ENCODE measurements at places on chromosomes 11 and 22.

DNA sequence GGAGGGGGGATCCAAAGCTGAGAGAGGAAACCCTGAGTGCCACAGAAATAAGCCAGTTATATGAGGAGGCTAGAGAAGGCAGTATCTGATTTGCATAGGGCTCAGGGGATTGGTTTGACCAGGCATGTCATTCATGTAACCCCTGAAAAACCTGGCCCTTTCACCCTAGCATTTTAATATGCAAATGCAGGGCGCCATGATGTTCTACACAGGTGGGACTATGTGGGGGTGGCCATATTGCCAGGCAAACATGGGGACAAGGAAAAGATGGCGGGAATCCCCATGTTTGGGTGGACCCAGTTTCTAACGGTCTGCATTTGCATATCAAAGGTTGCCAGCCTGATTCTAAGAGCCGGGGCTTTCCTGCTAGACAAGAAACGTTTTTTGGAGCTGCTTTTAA is 27.2 kb downstream of the CSF2RB start:
- DNase-seq = no peak

DNA sequence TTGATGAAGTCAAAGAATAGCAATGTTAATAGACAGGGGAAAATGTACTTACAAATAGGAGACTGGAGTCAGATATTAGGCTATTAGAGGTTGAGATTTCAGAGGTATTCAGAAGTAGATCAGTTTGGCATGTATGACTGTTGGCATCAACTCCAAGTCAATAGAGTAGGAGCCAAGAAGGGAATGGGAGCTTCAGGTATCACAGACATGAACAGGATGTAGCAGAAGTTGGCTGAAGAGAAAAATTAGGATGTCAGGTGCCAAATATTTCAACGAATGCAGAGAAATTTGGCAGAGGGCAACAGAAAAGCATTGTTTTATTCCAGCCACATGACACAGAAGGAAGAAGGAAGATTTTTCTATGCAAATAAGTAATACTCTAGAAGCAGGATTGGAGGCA is 69.7 kb downstream of the GLYATL1 start:
- no peak for DNase-seq

GRCh38 chr22:29625090-29625825 is 21.8 kb downstream of the NF2 start:
- DNase-seq = no peak

DNA sequence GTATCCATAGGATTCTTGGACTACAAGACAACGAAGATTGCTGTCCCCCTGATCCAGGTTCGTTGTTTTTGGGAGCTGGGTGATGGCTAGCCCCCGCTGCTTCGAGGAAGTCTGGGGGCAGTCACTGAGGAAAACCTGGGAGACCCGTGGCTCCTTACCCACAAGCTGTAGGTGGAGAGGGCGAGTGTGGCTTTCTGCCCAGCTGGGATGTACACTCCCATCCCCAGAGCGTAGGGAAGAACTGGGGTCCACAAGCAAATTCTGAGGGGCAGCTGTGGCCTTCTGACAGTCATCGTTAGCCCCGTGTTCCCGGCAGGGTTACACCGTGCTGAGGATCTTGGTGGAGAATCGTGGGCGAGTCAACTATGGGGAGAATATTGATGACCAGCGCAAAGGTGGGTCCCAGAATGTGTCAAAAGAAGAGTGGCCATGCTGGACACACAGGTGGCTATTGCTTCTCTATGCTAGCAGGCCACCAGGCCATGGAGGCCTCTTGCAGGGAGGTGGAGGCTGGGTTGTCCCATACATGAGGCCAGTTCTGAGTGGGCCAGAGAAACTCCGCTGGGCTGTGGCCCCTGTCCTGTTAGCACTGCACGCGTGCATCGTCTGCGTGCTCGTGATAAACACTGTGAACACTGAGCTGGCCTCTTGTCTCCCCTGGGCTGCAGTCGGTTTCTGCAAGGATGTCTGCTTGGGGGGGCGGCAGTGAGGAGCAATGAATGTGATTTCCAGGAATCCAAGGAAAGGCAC is 39.8 kb downstream of the GLB1L2 start:
- DNase-seq = no peak

GRCh38 chr11:44618561-44619425 is 53.3 kb downstream of the CD82 start:
- no peak for DNase-seq

DNA sequence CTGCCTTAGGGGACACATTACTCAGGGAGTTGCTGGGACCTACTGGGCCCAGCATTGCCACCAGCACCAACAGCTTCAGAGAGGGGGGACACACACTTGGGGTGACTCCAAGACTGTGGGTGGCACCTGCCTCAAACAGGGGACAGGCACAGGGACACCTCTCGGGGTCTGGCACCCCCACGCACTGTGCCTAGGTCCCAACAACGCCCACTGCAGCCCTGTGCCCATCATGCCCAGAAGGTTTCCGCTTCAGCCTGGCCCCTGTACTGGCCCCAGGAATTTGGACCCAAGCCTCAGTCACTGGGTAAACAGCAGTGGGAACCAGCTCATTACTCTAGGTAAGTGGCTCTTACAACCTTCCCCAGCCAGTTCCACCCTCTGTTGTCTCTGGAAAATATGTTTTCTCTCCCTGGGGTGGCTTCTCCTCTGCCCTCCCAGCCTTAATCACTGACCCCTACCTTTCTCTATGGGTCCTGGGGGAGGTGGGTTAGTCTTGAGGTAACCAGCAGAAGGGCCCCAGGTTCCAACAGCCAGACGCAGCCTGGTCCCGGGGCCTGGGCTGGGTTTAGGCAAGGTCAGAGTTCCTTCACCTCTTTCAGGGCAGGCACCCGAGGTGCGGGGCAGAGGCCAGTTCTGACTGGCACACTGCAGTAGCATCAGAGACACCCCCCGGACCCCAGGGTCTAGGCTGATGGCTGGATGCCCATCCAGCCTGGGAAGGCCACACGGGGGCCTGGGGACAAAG is 123.6 kb downstream of the MED15 start:
- no peak for DNase-seq

- DNase-seq = no peak
These were observed 781 bp downstream of the TCIRG1 start for GRCh38 chr11:68039526-68040086.

GRCh38 chr11:83617671-83618070 is 331.5 kb upstream of the CCDC90B start:
- no peak for DNase-seq

GRCh38 chr11:26946257-26946716 is 47.6 kb upstream of the FIBIN start:
- no peak for DNase-seq

- DNase-seq = no peak
These were observed 12.8 kb upstream of the SMIM38 start for GRCh38 chr11:69142895-69143294.

GRCh38 chr11:134764966-134765365 is 352.9 kb upstream of the B3GAT1 start:
- DNase-seq = no peak

- no peak for DNase-seq
These were observed 38.6 kb upstream of the SOX6 start for GRCh38 chr11:16394947-16395346.

DNA sequence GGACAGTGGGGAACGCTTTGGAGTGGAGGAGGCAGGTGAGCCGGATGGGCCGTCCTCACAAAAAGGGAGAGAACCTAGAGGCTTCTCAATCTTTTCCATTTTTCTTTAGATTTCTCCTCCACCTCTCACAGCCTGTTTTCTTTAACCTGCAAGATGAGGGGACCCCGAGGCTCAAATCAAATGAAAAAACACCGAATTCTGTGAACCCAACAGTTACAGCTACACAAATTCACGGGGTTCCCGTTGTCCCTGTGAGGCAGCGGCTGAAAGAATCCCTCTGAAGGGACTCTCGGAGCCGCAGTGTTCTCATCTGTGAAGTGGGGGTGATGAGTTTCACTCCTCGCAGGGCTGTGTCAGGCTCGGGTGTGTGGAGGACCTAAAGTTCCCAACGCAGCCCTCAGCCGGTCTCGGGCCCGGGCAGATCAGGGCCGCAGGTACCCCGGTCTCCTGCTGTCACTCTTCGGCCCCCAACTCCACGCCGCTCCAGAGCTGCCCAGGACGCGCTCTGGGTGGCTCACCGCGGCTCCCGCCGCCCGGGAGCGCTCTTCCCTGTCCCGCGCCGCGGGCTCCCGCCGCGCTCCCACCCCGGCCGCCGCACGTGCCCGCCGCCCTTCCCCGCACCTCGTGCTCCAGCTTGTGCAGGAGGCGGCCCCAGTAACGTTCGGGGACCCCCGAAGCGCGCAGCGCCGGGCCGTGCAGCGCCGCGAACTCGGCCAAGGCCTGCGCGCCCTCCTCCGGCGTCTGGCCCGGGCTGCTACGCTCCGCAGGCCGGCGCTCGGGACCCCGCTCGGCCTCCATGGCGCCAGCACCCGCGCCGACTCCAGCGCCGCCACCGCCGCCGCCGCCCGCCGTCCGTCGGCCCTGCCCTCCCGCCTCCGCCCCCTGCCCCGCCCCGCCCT is at the start of gene TTLL12:
TTLL12 (minus strand) TSS at position 863 of the 899 bp plus-strand sequence; CDS start at position 798, 65 bp downstream.
- no peak for DNase-seq

- no peak for DNase-seq
These were observed 36.4 kb upstream of the PTPRJ start for GRCh38 chr11:47943721-47944586.

Data from DMS79 (cell line).